Stimulated activated CD4-positive, alpha-beta T cell treated with anti-CD3 and anti-CD28 coated beads, Interleukin-15, amount 100 ng/mL, for 24 hours (primary cell): ENCODE measurements at places on chromosomes 2 and 18.

DNA sequence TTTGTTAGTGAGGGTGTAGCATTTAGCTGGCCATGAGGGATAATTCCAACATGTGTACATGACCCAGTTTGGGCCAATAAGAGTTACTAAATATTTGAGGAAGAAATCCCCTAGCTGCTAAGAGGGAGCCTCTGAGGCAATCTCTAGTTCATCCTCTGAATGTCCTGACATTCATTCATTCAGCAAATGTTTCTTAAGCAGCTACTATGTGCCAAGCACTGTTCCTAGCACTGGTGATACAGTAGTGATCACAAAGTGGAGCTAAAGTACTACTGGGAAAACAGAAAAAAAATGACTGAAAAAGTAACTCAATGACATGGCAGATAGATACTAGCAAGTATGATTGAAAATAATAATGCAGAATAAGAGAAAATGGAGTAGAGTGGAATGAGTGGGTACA is 79.8 kb upstream of the PID1 start:
- DNase-seq = no peak

GRCh38 chr2:174633623-174633930 is 36.0 kb upstream of the WIPF1 start:
- peak; percentile 22 for DNase-seq

DNA sequence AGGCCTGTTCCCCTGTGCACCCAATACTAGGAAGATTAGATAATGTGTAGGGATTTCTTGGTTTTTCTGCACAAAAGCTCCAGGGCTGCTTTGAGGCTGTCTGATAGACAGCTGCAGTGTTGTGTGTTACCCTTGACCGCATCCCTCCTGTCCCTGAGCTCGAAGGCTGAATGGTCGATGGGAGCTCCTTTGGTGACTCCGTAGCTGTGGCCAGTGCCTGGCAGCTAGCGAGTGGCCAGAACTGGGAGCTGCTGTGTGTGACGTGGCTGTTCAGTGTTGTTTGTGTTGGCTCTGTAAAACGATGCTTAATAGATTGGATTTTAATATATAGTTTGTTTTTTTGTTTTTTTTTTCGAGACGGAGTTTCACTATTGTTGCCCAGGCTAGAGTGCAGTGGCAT is 170.0 kb downstream of the AGAP1 start:
- no peak for DNase-seq

GRCh38 chr2:126700677-126701076 is 44.7 kb downstream of the GYPC start:
- DNase-seq = no peak

- DNase-seq = no peak
Measured at GRCh38 chr2:235453605-235454151, 40.2 kb upstream of the AGAP1 start.

GRCh38 chr2:111024496-111024895 is 96.2 kb upstream of the BCL2L11 start:
- DNase-seq = no peak

DNA sequence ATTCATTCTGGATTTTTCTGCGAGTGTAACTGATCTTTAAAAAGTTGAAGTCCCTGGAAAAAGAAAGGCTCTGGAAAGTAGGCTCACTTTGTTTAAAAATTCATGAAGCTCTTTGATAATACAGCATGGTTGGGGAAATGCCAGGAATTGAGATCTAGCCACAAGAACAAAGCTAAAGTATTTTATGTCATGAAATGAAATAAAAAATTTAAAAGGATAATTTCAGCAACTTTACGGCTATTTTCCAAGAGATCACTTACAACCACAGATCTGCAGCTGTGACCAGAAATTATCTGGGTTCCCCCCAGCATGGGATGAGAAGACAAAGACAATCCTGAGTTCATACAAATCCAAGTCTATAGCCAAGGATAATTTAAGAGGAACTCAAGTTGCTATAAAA is 25.3 kb upstream of the RFX8 start:
- DNase-seq = no peak

- DNase-seq = no peak
Measured at GRCh38 chr2:217979151-217979811, 23.5 kb downstream of the TNS1 start.

GRCh38 chr2:47313141-47313691 is 89.7 kb upstream of the MSH2 start:
- DNase-seq = no peak

DNA sequence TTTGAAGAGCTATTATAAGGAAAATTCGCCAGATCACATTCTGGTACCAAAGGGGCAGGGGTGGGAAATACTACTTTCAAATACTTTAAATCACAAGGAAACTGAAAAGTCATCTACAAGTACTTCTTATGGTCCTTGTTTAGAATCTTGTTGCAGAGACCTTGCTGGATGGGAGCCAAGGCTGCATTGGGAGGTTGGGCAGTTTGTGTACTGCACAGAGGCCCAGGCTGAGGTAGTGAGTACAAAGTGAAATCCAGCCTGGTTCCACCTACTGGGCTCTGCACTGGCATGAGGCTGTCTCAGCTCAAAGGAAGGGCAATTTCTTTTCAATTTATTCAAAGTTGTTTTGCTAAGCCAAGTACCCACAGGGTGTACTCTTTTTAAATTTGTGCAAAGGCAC is 140.3 kb upstream of the DLX2 start:
- no peak for DNase-seq

- DNase-seq = peak; percentile 36
Measured at GRCh38 chr2:98935777-98936352, at the start of gene CRACDL. Gene CRACDL, minus strand, starts transcription at chr2:98936225. Its CDS starts 89,425 bp downstream, at chr2:98846800.

GRCh38 chr2:83594241-83595120 is 864.6 kb downstream of the SUCLG1 start:
- DNase-seq = no peak

- DNase-seq = no peak
Measured at GRCh38 chr2:162085090-162085891, 11.3 kb upstream of the DPP4 start.

DNA sequence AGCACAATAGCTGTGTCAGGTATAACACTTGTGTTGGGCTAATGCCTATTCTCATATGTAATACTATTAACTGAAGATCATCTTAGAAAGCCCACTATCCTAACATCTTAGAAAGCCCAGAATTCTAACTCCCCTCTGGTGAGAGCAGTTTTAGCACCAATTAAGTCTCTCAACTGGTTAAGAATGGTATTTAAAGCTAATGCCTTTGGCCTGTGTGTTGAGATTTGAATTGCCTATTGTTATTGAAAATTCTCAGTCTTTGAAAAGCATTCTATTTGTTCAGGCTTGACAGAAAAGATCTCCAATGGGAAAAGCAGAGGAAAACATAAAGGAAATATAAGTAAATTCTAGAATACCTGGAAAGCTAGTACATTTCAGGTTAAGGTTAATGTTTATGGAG is 352.5 kb downstream of the ARHGAP15 start:
- no peak for DNase-seq

DNA sequence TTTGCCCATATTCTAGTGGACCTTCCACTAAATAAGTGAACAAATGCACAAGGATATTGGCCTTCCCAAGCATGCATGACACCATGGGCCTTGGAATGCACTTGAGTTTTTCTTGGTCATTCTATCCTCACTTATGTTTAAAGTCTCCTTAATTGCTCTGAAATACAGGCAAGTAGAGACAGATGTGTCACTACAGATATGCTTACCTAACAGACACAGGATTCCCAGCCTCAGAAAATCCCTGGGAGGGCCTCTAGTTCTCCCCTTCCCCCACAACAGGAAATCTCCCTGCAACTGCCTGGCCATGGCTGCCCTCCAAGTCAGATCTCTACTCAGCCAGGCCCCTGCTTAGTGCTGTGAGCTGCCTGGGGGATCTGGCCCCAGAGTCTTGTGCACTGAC is 445.2 kb downstream of the IRS1 start:
- no peak for DNase-seq

DNA sequence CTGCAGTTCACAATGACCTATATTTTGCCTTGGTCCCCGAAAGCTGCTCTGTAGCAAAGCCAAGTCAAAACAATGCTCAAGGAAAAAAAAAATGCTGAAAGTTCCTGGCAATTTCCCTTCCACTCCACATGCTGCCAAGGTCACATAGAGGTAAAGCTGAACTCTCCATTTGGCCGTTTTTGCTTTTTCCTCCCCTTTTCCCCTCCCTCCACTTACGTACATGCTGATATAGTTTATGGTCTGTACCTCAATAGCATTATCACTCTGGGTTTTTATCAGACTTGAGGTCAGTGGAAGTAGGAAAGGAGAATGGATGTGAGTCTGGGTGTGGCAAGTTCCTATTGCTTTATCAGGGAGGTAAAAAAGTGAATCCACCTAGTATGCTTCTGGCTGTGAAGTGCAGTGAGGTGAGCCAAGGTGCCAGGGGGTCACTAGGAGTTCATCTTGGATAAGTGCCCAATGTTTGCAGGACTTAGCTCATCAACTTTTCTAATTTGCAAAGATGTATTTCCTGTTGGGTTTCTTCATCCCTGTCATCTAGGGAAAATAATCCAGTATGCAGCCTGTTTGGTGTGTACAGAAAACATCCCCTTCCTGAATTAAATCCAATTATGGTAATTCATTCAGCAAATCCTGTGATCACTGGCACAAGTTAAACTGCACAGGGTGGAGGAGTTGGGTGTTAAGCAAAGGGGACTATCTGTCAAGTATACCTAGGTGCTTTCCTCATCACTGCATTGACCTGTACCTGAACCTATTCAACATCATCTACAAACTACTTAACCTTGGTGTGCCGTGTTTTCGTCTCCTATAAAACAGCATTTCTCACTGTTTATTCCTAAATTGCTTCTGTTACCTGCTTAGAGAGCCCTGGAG is 124.3 kb upstream of the CYP26B1 start:
- no peak for DNase-seq

GRCh38 chr2:179613299-179613651 is 248.1 kb downstream of the ZNF385B start:
- no peak for DNase-seq

DNA sequence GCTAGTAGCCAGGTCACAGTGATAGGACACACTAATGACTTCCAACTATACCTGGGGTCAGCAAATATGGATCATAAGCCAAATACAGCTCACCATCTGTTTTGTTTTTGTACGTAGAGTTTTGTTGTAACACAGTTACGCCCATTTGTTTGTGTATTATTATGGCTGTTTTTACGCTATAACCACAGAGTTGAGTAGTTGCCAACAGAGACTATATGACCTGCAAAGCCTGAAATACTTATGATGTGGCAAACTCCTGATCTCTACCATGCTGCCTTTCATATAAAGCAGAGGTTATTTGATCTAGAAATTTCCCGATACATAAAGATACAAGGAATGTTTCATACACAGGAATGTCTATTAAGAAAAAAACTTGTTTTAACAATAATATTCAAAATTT is 152.2 kb downstream of the HNMT start:
- no peak for DNase-seq

DNA sequence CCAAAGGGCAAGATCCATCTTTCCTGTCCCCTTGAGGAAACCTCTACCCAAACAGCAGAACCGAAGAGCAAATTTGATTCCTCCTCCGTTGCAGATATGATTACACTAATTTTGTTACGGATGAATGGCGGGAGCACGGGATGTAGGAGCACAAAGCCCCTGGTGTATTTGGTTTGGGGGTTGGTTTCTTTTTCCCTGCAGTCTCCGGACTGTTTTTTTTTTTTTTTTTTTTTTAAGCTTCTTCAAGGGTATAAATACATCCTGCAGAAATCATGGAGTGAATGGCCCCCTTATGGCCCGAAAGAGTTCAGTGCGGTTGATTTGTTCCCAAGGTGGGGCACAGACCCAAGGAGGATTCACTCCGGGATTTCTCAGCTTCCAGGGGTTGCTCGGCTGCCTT is 135.3 kb upstream of the SH3BP4 start:
- no peak for DNase-seq

- DNase-seq = no peak
Measured at GRCh38 chr18:40570615-40571014, 1384.4 kb upstream of the PIK3C3 start.

- DNase-seq = no peak
Measured at GRCh38 chr2:71759060-71759459, 305.7 kb downstream of the DYSF start.

DNA sequence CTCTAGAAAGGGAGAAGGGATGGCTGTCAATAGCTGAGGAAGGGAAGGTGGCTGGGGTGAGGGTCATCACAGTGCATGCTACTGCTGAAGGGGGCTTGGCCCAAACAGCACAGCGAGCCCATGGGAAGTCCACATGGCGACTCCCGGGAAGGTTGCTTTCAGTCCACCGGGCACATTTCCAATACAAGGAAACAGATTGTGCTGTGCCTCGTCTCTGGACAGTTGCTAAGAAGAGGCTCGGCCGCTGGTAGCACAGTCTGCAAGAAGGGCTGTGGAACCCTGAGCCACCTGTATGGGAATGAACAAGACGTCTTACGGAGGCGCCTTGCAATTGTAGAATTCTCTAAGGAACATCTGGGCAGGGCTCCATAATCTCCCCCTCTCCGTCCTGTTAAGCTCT is 123.1 kb downstream of the CELF4 start:
- DNase-seq = no peak

DNA sequence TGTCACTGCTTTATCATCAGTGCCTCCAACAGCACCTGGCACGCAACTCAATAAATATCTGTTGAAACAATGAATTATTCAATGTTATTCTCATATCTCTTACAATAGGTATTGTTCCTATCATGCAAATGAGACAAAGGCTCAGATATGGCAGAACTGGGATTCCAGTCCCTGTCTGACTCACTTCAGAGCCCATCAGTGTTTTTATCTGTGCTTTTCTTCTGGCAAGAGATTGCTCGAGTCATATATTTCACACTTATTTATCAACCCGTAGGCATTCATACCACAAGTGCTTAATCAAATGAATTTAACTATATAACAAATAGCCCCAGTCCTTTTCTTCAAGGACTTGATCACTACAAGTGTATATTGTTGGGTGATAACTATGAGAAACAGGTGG is 76.4 kb upstream of the TSPYL6 start:
- no peak for DNase-seq

- no peak for DNase-seq
Measured at GRCh38 chr2:181947273-181947672, 38.4 kb upstream of the PPP1R1C start.

DNA sequence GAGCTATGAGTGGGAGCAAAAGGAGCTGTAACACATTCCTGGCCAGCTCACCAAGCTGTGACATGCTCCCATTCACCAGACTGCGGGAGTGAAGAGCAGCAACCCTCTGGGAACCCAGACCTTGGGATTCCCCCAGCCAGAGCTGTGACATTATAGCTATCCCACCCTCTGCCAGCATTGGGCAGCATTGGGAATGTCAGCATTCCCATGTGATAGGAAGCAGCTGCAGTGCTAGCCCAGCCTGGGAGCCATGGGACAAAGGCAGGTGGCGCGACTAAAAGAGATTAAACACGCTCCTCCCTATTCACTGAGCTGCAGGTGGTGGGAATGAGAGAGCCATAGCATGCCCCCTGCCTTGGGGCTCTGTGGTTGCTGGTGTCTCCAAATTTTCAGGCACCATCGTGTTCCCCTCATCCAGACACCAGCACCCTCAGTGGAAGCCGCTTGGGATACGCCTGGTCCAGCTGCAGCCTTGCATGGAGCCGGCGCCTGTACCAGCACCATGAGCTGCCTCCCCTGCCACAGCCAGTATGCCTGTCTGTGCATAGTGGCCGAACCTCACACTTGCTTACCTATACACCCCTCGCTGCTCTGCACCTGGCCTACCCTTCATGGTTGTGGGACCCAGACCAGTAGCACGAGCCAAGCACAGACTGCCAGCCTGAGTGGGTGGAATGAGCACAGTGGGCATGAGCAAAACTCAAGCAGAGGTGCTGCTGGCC is 695.6 kb upstream of the GCFC2 start:
- DNase-seq = no peak

- DNase-seq = peak; percentile 78
Measured at GRCh38 chr2:10400568-10400977, 47.6 kb downstream of the ODC1 start.

GRCh38 chr2:150581717-150582472 is 94.4 kb upstream of the RND3 start:
- DNase-seq = no peak
